ENCODE measurements at places on chromosomes 4 and X.
A peak's percentile ranks its signal among the peaks of the same experiment; 100 is the strongest.

DNA sequence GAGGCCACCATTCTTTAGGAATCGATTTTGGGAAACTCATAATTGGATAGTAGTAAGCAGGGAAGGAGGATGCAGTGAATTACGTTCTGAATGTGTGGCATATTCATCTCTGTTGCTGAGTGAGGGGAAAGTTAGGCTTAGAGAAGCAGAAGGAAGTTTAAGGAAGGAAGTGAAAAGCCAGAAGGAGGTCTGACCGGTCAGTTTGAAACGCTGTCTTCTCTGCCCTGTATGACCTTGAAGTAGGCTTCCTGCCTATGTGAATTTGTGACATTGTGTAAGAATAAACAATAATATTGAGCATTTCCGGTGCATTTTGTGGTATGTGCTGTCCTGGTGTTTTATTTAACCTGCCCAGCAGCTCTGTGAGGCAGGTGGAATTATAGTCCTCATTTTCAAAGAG is 67.3 kb downstream of the PDLIM5 start:
- no peak for DNase-seq
- H3K27ac ChIP-seq: peak overlapping the region; percentile 13
- no peaks in the 10 kb centered on the region for H3K36me3 ChIP-seq
- no peaks in the 10 kb centered on the region for H3K27me3 ChIP-seq

DNA sequence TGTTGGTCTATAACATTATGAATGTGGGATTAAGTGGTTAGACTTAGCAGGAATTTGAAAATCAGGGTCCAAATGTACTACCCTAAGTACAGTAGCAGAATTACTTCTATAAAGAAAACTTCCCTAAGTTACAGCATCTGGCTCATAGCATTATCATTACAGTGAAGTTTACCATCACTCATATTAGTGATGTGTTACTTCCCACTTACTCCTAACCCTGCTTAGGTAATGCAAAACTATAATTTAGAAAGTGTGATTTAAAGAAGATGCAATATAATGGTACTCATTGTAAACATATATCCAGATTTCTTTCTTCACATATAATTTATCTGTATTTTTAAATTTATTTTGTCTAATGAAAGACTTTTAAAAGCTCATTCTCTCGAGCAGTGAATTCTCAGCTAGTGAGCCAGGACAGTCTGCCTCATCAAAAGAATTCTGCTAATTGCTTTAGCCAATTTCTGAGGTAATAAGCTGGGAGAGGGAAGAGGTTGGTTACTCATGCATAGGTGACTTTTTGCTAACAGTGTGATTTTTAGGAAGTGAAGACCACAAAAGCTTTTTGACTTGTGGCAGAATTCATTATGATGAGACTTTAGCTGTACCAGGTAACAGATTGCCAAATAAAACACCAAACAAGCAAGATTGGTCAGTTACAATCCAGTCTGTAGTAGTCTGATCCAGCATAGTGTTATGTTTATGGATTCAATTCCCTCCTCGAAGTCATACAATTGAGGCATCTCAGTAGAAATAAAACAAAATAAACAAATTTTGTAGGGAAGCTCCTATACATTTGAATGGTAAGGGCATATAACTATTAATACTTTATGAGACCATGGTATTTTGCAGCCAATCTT is 21.0 kb downstream of the PLS3 start:
- peaks cover 61% of the 10 kb centered on the region for H3K27me3 ChIP-seq
- peak overlapping the region; percentile 20 for H3K27ac ChIP-seq
- H3K4me1 ChIP-seq: no peaks in the 10 kb centered on the region
- H3K4me3 ChIP-seq: no peak overlapping the region
- DNase-seq: no peak

DNA sequence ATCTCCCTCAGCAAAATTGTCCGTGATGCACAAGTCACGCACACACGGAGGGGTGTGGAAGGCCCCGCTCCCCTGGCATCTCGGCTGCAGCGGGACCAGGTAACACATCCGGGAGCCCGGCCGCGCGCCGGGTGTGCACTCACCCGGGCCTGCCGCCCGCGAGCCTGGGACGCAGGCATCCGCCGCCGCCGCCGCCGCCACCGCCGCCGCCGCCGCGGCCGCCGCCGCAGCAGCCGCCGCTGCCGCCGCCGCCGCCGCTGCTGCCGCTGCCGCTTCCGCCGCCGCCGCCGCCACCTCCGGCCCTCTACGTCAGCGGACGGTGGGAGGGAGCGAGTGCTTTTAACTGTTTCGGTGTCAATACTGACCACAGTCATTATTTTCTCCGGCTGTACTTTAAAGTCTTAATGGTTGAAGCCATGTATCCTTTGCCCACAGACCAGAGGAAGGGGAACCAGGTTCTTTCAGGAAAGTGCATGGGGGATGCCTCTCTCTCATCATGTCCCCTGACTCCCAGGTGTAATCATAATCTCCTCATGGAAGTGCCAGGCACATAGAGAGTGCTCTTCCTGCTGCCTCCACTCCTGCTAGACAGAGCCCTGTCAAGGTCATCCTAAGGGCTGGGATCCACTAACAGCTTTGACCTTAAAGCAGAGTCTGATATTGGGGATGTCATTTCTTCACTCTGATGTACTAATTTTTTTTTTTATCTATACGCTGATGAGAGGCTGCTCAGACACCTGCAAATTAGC is 38.0 kb downstream of the MAGEE2 start:
- peak overlapping the region; percentile 65 for H3K4me3 ChIP-seq
- H3K27me3 ChIP-seq: peaks cover 20% of the 10 kb centered on the region
- H3K4me1 ChIP-seq: no peaks in the 10 kb centered on the region
- peak overlapping the region; percentile 50 for H3K27ac ChIP-seq
- peak; percentile 48 for DNase-seq
- no peaks in the 10 kb centered on the region for H3K36me3 ChIP-seq

DNA sequence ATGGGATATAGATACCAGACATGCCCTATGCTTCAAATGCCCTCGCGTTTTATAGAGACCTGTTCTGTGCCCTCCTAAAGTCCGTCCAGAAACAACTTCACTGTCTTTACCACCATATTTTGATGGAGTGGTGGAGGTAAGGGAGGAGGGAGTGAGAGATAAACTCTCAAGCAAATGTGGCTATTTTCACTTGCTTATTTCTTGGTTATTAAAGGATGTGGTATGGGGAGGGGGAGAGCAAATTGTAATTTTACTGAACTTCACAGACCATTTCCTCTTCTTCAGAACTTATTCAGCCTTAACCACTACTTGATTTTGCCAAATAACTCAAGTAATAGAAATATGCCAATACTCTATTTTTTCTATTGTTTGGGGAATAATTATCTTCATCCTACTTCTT is 31.5 kb downstream of the GPR174 start:
- DNase-seq: no peak
- no peaks in the 10 kb centered on the region for H3K27me3 ChIP-seq
- H3K4me1 ChIP-seq: no peaks in the 10 kb centered on the region
- no peak overlapping the region for H3K27ac ChIP-seq
- H3K36me3 ChIP-seq: no peaks in the 10 kb centered on the region

- no peaks in the 10 kb centered on the region for H3K27me3 ChIP-seq
- H3K27ac ChIP-seq: no peak overlapping the region
- H3K4me3 ChIP-seq: no peak overlapping the region
- DNase-seq: no peak
- H3K36me3 ChIP-seq: no peaks in the 10 kb centered on the region
Measured at GRCh38 chr4:26055855-26056254, 141.8 kb downstream of the SMIM20 start.

DNA sequence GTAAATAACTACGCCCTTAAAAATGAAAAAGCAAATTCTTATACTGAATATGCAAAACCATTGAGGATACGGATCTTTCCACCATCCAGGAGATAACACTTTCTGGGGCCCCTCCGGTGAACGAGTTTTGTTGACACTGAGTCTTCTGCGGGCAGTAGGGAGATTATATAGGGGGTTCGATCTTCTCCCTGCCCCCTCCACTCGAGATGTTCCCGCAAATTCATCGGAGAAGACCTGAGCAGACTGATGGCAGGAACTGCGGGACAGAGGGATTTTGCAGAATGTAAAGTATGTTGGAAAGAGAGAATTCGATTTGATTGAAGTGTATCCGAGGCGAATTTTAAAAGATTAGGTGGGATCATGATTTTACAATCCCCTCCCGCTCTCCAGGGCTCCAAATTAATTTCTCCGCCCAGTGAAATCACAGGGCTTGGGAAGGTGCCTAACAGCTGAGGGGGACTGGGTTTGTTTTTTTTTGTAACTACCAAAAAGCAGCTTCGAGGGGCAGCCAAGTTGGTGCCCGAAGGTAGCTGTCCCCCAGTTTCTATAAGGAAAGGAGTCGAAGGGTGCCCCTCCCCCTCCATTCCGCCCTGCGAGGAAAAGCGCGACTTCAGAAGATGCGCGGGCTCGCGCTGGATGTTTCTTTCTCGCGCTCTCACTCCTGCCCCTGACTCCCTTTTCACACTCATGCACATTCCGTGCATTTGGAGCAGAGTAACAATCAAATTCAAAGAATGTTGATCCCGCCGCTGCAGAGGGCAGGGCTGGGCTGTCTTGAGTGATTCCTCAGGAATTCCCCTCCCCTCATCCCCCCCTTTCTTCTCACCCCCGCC is 1.2 kb downstream of the TMEM255A start:
- no peak overlapping the region for H3K27ac ChIP-seq
- peaks cover 60% of the 10 kb centered on the region for H3K27me3 ChIP-seq
- no peaks in the 10 kb centered on the region for H3K36me3 ChIP-seq
- no peak for DNase-seq

DNA sequence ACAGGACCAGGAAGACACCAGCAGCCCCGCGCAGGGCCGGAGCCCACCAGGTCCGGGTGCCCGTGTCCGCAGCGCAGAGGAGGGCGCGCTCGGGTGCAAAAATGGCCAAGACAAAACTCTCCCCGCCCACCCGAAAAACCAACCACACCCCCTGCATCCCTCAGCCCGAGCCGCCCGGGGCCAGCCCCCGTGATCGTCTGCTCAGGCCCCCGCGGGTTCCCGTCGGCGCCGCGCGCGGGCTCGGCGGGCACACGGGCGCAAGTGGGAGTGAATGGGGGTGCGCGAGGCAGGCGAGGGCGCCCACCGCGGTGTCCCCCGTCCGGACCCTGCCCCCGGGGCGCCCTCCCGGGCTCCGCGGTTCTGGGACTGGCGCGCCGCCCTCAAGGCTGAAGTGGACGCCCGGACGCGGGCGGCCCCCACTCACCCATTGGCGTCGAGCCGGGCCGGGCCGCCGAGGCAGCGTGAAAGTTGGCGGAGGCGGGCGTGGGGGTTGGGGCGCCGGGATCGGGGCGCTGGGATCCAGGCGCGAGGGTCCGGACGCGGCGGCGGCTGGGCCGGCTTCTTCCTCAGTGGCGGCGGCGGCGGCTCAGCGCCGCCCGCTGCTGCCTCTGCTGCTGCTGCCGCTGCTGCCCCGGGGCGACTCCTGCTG is 393 bp downstream of the SH3KBP1 start:
- H3K27me3 ChIP-seq: no peaks in the 10 kb centered on the region
- H3K36me3 ChIP-seq: no peaks in the 10 kb centered on the region
- H3K4me3 ChIP-seq: peak overlapping the region; percentile 80
- DNase-seq: no peak
- H3K4me1 ChIP-seq: no peaks in the 10 kb centered on the region

GRCh38 chrX:153627675-153628111 is 19.3 kb upstream of the DUSP9 start:
- H3K27ac ChIP-seq: peak overlapping the region; percentile 38
- no peak for DNase-seq
- H3K4me1 ChIP-seq: no peaks in the 10 kb centered on the region
- peaks cover 68% of the 10 kb centered on the region for H3K27me3 ChIP-seq

DNA sequence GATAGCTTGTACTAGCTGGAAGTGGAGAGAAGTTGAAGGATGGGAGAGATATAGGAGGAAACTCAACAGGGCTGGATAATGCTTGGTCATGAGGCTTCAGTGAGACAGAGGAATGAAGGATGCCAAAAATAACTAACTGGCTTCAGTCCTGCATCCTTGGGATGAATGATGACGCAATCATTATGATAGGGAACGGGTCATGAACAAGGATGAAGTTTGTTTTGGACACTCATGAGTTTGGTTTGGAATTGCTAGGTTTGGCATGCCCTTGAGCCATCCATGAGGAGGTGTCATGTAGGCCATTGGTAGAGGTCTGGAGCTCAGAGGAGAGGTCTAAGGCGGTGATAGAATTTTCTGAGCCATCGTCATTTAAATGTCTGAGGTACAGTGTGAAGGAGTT is 160.0 kb upstream of the NHS start:
- H3K27ac ChIP-seq: no peak overlapping the region
- no peaks in the 10 kb centered on the region for H3K36me3 ChIP-seq
- DNase-seq: no peak
- H3K4me3 ChIP-seq: no peak overlapping the region
- peaks cover 4% of the 10 kb centered on the region for H3K27me3 ChIP-seq
- H3K4me1 ChIP-seq: no peaks in the 10 kb centered on the region

- no peak for DNase-seq
- no peak overlapping the region for H3K27ac ChIP-seq
- H3K36me3 ChIP-seq: no peaks in the 10 kb centered on the region
- H3K4me1 ChIP-seq: no peaks in the 10 kb centered on the region
- H3K4me3 ChIP-seq: no peak overlapping the region
Measured at GRCh38 chrX:150372756-150373155, 9.6 kb downstream of the MAMLD1 start.

GRCh38 chr4:117560329-117560728 is 474.0 kb upstream of the NDST3 start:
- H3K4me1 ChIP-seq: no peaks in the 10 kb centered on the region
- no peak overlapping the region for H3K27ac ChIP-seq
- H3K36me3 ChIP-seq: no peaks in the 10 kb centered on the region
- no peaks in the 10 kb centered on the region for H3K27me3 ChIP-seq
- H3K4me3 ChIP-seq: no peak overlapping the region

GRCh38 chr4:165972747-165973146 is 99.7 kb downstream of the TLL1 start:
- no peak overlapping the region for H3K4me3 ChIP-seq
- DNase-seq: no peak
- H3K27me3 ChIP-seq: no peaks in the 10 kb centered on the region
- no peaks in the 10 kb centered on the region for H3K36me3 ChIP-seq
- no peaks in the 10 kb centered on the region for H3K4me1 ChIP-seq

- no peak overlapping the region for H3K4me3 ChIP-seq
- H3K36me3 ChIP-seq: no peaks in the 10 kb centered on the region
- no peak overlapping the region for H3K27ac ChIP-seq
- no peaks in the 10 kb centered on the region for H3K4me1 ChIP-seq
Measured at GRCh38 chrX:41785685-41786084, 61.7 kb downstream of the GPR82 start.

GRCh38 chr4:134911941-134912340 is 710.4 kb upstream of the PABPC4L start:
- no peak overlapping the region for H3K4me3 ChIP-seq
- no peaks in the 10 kb centered on the region for H3K4me1 ChIP-seq
- DNase-seq: no peak
- H3K27me3 ChIP-seq: no peaks in the 10 kb centered on the region
